ENCODE measurements at places on chromosomes 2 and 18. TPM values are rescaled to one million over a fixed set of nuclear protein-coding genes. Genes with fewer than 3 reads are reported as not detected.

Gene CCDC85A
- not detected for total RNA-seq

Gene SMAD7
- total RNA-seq = 9.3 TPM

Gene RGPD3
- total RNA-seq = 0.05 TPM

Gene CCL20
- 16.2 TPM for total RNA-seq

Gene SGPP2
- total RNA-seq = 12.1 TPM

Gene GPR45
- not detected for total RNA-seq

Gene ADRA2B
- 0.30 TPM for total RNA-seq

Gene IL18RAP
- 6.8 TPM for total RNA-seq

Gene FKBP7
- 3.4 TPM for total RNA-seq

Gene EIF4E2
- total RNA-seq = 68.0 TPM

Gene ANKMY1
- total RNA-seq = 24.0 TPM

Gene NEUROD1
- total RNA-seq = not detected

Data from activated CD4-positive, alpha-beta T cell treated with anti-CD3 and anti-CD28 coated beads for 36 hours (primary cell).